Cardiac muscle cell (in vitro differentiated cells and primary cell): ENCODE measurements at places on chromosomes 13 and 19.

GRCh38 chr19:35155441-35155840, 906 bp downstream of the FXYD5 start:
- no peak overlapping the region for H3K27ac ChIP-seq
- H3K27me3 ChIP-seq = peaks cover 27% of the 10 kb centered on the region
- peak overlapping the region; percentile 39 for H3K4me3 ChIP-seq
- H3K4me1 ChIP-seq = peaks cover 6% of the 10 kb centered on the region
- no peaks in the 10 kb centered on the region for H3K36me3 ChIP-seq

GRCh38 chr13:27955014-27955591, 14.0 kb downstream of the CDX2 start:
- no peak for DNase-seq
- no peaks in the 10 kb centered on the region for H3K36me3 ChIP-seq
- no peak overlapping the region for H3K4me3 ChIP-seq

- no peaks in the 10 kb centered on the region for H3K27me3 ChIP-seq
- no peak overlapping the region for H3K27ac ChIP-seq
- H3K36me3 ChIP-seq = no peaks in the 10 kb centered on the region
- no peak overlapping the region for H3K4me3 ChIP-seq
- H3K4me1 ChIP-seq = peaks cover 3% of the 10 kb centered on the region
- peak; percentile 23 for DNase-seq
Measured at GRCh38 chr13:26628706-26629105, 71.2 kb downstream of the WASF3 start.

DNA sequence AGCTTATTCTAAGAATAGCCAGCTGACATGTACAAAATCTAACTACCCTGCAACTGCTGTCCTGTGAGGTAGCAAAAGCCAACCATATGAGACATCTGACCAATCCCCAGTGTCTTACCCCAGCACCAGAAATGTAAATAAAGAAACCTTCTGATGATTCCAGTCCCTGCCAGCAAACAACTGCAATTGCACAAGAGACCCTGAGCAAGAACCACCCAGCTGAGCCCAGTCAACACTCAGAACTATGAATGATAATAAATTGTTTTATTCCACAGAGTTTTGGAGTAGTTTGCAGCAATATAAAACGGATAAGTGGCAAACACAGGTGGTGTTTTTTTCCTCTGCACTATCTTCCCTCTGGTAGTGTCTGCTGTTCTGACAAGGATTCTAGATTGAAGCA, 94.9 kb downstream of the ERCC5 start:
- H3K4me1 ChIP-seq = no peaks in the 10 kb centered on the region
- no peak overlapping the region for H3K27ac ChIP-seq
- H3K4me3 ChIP-seq = no peak overlapping the region
- no peak for DNase-seq

DNA sequence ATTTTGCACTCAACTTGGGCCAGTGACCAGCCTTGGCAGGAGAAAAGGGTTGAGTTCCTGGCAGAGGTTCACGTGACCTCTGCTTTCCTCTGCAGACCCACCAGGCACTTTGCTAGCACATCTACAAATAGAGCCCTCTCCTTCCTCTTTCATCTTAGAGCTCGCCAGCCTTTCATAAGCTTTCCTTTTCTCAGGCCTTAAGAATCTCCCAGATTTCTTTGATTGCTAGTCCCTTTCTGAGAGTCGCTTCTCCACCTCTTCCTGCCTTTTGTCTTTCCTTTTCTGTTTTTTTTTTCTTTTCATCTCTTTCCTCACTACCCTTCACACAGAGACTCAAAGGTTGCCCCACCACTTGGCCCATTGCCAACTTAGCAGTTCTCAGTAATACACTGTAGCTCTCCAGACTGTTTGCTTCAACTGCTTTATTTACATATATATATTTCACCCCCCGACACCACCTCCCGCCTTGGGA, 375.7 kb upstream of the SPRY2 start:
- H3K27ac ChIP-seq = no peak overlapping the region
- H3K4me1 ChIP-seq = peaks cover 6% of the 10 kb centered on the region
- no peaks in the 10 kb centered on the region for H3K27me3 ChIP-seq
- no peaks in the 10 kb centered on the region for H3K36me3 ChIP-seq
- peak; percentile 45 for DNase-seq

DNA sequence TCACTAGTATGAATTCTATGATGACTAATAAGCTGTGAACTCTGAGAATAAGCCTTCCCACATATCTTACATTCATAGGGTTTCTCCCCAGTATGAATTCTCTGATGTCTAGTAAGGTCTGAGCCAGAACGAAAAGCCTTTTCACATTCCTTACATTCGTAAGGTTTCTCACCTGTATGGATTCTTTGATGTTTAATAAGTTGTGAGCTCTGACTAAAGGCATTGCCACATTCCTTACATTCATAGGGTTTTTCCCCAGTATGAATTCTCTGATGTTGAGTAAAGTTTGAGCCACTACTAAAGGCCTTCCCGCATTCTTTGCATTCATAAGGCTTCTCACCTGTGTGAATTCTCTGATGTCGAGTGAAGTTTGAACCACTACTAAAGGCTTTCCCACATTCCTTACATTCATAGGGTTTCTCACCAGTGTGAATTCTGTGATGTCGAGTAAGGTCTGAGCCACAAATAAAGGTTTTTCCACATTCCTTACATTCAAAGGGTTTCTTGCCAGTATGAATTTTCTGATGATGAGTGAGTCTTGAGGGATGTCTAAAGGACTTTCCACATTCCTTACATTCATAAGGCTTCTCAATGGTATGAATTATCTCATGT, 30.7 kb upstream of the ZFP82 start:
- no peaks in the 10 kb centered on the region for H3K27me3 ChIP-seq
- no peak overlapping the region for H3K4me3 ChIP-seq
- peaks cover 15% of the 10 kb centered on the region for H3K36me3 ChIP-seq

GRCh38 chr19:51339313-51339686, 2.6 kb downstream of the VSIG10L start:
- DNase-seq = no peak
- peak overlapping the region; percentile 65 for H3K27ac ChIP-seq
- H3K4me3 ChIP-seq = peak overlapping the region; percentile 62
- no peaks in the 10 kb centered on the region for H3K36me3 ChIP-seq

DNA sequence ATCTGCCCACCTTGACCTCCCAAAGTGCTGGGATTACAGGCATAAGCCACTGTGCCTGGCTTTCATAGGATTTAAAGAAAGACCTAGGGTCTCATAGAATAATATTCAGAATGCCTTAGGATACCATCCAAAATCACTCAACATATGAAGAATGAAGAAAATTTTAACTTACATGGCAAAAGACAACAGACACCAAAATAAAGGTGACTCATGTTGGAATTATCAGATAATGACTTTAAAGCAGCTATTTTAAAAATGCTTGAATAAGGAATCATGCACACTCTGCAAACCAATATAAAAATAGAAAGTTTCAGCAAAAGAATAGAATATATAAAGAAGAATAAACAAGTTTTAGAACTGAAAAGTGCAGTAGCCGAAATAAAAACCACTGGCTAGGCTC, 29.3 kb downstream of the ZNF566 start:
- no peak overlapping the region for H3K4me3 ChIP-seq
- no peak for DNase-seq
- H3K27me3 ChIP-seq = no peaks in the 10 kb centered on the region
- H3K36me3 ChIP-seq = peaks cover 3% of the 10 kb centered on the region
- no peaks in the 10 kb centered on the region for H3K4me1 ChIP-seq

GRCh38 chr13:100063906-100064305, 25.0 kb upstream of the PCCA start:
- no peak for DNase-seq
- H3K36me3 ChIP-seq = no peaks in the 10 kb centered on the region
- no peak overlapping the region for H3K27ac ChIP-seq

DNA sequence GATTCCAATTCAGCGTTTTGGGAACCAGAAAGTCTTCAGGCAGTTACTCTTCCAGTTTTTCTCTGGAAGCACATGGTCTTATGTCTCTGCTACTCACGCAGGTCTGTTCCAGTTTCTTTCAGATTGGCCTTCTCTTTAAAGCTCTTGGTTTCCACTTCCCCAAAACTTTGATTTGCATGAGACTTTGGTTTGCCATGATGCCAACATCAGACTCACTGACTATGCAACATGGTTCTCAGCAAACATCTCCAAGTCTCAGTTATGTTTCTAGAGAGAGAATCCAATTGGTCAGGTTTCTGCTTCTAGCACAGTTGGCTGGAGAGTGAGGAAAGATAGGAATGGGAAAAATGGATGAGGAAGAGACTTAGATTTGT, 3.1 kb downstream of the AKAP11 start:
- peaks cover 11% of the 10 kb centered on the region for H3K4me1 ChIP-seq
- no peaks in the 10 kb centered on the region for H3K27me3 ChIP-seq
- H3K27ac ChIP-seq = no peak overlapping the region
- H3K36me3 ChIP-seq = no peaks in the 10 kb centered on the region

DNA sequence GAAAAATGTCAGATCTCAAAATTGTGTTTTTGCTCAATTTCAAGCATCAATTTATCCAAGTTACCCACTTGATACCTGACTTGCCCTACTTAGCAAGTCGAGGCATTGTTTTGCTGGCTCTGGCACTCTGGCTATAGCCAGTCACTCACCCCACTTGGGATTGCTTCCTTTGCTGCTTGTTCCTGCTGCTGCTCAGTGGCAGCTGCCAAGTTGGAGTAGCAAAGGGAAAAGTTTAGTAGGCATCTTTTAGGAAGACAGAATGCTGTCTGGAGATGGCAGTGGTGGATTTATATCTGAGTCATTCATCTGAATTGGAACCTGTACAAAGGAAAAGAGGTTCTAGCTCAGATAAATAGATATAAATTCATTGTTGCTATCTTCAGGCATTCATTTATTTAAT, 41.2 kb downstream of the PCCA start:
- no peak for DNase-seq
- H3K4me3 ChIP-seq = no peak overlapping the region
- no peak overlapping the region for H3K27ac ChIP-seq
- H3K4me1 ChIP-seq = no peaks in the 10 kb centered on the region

DNA sequence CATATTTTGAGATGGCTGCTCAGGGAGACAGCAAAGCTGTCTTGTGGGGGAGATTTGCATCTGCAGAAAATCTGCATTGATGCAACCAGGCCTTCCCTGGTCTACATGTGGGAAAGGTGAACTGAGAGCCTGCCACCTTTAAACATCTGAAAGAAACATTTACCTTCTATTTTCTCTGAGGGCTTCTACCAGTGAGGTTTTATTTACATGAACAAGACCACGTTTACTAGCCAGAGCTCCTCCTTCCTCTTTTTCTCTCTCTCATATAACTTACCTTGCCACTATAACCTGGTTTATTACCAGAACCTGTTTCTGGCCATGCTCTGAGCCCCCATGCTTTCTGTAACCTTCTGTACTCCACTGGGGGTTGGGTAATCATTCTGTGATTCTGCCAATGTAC, 14.4 kb upstream of the RUBCNL start:
- no peaks in the 10 kb centered on the region for H3K36me3 ChIP-seq
- H3K4me1 ChIP-seq = no peaks in the 10 kb centered on the region
- no peak for DNase-seq

GRCh38 chr13:34035676-34036325, 217.9 kb downstream of the RFC3 start:
- no peak overlapping the region for H3K27ac ChIP-seq
- no peaks in the 10 kb centered on the region for H3K36me3 ChIP-seq
- no peaks in the 10 kb centered on the region for H3K4me1 ChIP-seq
- no peak for DNase-seq
- H3K4me3 ChIP-seq = no peak overlapping the region
- no peaks in the 10 kb centered on the region for H3K27me3 ChIP-seq

GRCh38 chr13:106467427-106468122, 67.9 kb downstream of the EFNB2 start:
- no peak overlapping the region for H3K4me3 ChIP-seq
- H3K36me3 ChIP-seq = no peaks in the 10 kb centered on the region
- DNase-seq = no peak
- H3K27ac ChIP-seq = no peak overlapping the region
- H3K27me3 ChIP-seq = no peaks in the 10 kb centered on the region
- H3K4me1 ChIP-seq = peaks cover 24% of the 10 kb centered on the region

DNA sequence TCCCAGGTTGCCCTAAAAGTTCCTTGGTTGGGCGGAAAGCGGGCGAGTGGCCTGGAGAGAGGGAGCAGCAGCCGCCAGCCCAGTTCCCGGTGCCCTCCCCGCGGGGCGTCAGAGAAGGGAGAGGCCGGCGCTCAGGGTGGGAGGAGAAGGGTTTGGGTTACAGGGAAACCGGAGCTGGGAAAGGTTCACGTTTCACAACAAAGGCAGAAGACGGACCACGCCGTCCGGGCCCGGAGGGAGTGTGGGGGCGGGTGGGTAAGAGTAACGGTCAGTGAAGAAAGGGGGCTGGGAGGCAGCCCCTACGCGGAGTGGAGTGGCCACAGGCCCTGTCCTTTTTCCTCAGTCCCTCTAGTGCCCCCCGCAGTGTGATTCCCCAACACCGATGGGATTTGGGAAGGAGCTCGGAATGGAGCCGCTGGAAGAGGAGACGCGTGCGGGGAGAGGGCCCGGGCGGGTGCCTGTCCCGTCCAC, 1.6 kb downstream of the SIX5 start:
- H3K27me3 ChIP-seq = no peaks in the 10 kb centered on the region
- peak overlapping the region; percentile 98 for H3K27ac ChIP-seq
- H3K4me1 ChIP-seq = peaks cover 48% of the 10 kb centered on the region
- DNase-seq = peak; percentile 95

DNA sequence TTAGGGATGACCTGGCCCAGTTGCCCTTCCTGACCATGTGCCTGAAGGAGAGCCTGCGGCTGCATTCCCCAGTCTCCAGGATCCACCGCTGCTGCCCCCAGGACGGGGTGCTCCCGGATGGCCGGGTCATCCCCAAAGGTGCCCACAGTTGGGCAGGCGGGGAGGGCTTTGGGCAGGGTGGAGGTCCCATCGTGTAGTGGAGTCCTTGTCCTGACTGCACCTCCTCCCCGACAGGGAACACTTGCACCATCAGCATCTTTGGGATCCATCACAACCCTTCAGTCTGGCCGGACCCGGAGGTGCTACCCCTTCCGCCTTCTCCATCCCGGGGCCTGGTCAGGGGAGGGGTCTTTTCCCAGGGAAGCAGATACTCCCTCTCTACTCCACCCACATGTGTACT, 31.7 kb upstream of the CYP4F8 start:
- H3K4me3 ChIP-seq = no peak overlapping the region
- no peaks in the 10 kb centered on the region for H3K4me1 ChIP-seq
- no peaks in the 10 kb centered on the region for H3K27me3 ChIP-seq

GRCh38 chr13:101511766-101512165, 59.3 kb downstream of the ITGBL1 start:
- DNase-seq = no peak
- no peak overlapping the region for H3K4me3 ChIP-seq
- no peaks in the 10 kb centered on the region for H3K36me3 ChIP-seq
- no peaks in the 10 kb centered on the region for H3K4me1 ChIP-seq

- H3K4me1 ChIP-seq = no peaks in the 10 kb centered on the region
- no peak overlapping the region for H3K27ac ChIP-seq
- no peak overlapping the region for H3K4me3 ChIP-seq
- H3K27me3 ChIP-seq = no peaks in the 10 kb centered on the region
- DNase-seq = no peak
- H3K36me3 ChIP-seq = no peaks in the 10 kb centered on the region
Measured at GRCh38 chr13:97932036-97932435, 21.4 kb upstream of the IPO5 start.
